A549 treated with CORT108297 at 1 μM for 4 hours (cell line): ENCODE measurements at places on chromosomes 3 and 15. TPM values are rescaled to one million over a fixed set of nuclear protein-coding genes. Genes with fewer than 3 reads are reported as not detected.

The CD200R1L gene
- total RNA-seq = not detected in 5 replicates

The SNURF gene
- 5.9 to 13.1 TPM (median 7.5 TPM) in 5 replicates for total RNA-seq

The ACTRT3 gene
- total RNA-seq = 2.5 to 3.2 TPM (median 2.7 TPM) in 5 replicates

The ABHD17C gene
- 35.6 to 42.2 TPM (median 39.1 TPM) in 5 replicates for total RNA-seq

The WNT7A gene
- 0.13 to 0.19 TPM (median 0.18 TPM) in 5 replicates for total RNA-seq

The GHSR gene
- not detected in 5 replicates for total RNA-seq

The RASL12 gene
- 0.06 to 0.16 TPM (median 0.12 TPM) in 5 replicates for total RNA-seq

The DUOX1 gene
- not detected in 5 replicates for total RNA-seq

The PLA2G4E gene
- 0.02 TPM in 1 of 5 replicates, not detected in the others for total RNA-seq

The MAGI1 gene
- 3.2 to 4.9 TPM (median 3.7 TPM) in 5 replicates for total RNA-seq

The DCBLD2 gene
- total RNA-seq = 199 to 283 TPM (median 255 TPM) in 5 replicates

The FANCD2OS gene
- not detected in 5 replicates for total RNA-seq
